Right renal pelvis (tissue), 4 donors: ENCODE measurements at places on chromosomes 1 and 21.

DNA sequence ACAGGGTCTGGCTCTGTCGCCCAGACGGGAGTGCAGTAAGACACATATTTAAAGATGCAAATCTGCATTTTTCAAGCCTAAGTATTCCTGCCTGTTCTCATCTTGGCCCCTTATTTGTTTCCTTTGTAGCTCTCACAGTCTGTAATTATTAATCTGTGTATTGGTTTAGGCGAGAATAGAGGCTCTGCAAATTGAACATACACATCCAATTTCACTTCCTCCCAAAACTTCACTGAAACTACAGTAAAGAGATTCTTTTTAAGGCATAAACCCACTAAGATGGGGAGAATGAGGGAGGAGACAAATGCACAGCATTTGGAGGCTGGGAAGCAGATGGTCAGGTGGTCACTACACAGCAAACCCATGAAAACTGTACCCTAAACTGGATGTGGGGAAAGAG lies 21.0 kb downstream of the HMGN2 start:
- no peak for DNase-seq

DNA sequence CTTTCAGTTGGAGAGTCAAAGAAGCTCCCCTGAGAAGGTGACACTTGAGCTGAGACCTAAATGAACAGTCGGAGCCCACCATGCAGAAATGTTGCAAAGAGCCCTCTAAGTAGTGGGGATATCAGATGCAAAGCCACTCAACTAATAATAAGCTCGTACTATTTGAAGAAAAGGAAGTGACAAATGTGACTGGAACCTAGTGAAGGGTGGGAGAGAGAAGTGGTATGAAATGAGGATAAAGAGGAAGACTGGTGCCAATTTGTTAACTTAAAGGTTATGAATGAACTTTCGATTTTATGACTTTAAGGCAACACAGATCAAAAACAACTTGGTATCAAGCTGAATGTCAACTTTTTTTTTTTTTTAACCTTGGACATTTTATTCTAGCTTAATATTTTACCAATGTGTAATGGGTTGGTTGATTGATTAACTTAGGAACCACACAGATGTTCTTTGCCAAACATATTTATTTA lies 14.7 kb downstream of the LYPLAL1 start:
- no peak for DNase-seq

DNA sequence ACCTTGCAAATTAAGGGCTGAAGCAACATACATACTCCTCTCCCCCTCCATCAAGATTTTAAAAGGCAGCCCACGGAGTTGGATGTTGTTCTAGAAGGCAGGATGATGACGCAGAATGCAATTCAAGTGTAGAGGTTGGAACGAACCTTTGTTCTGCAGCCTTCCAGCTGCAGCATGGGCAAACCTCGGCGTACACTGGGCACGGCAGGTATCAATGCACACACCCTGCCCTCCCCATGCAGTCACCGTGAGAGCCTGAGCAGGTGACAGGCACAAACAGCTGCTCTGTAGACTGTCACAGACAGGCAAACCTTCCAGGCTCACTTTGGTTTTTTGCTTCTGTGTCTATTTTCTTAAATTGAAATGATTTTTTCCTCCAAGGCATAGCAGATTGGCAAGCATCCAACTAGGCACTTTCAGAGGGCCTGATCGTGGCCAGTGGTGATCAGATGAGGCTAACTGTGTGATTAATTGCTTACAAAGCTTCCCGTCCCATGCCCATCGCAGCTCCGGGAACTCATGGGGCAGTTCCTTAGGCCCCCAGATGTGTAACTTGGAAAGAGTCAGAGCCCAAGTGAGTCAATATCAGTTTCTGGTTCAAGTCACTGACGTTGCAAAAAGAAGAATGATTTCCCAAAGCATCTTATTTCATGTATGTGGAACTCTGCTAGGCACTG lies 82.3 kb downstream of the ITPKB start:
- DNase-seq: no peak

DNA sequence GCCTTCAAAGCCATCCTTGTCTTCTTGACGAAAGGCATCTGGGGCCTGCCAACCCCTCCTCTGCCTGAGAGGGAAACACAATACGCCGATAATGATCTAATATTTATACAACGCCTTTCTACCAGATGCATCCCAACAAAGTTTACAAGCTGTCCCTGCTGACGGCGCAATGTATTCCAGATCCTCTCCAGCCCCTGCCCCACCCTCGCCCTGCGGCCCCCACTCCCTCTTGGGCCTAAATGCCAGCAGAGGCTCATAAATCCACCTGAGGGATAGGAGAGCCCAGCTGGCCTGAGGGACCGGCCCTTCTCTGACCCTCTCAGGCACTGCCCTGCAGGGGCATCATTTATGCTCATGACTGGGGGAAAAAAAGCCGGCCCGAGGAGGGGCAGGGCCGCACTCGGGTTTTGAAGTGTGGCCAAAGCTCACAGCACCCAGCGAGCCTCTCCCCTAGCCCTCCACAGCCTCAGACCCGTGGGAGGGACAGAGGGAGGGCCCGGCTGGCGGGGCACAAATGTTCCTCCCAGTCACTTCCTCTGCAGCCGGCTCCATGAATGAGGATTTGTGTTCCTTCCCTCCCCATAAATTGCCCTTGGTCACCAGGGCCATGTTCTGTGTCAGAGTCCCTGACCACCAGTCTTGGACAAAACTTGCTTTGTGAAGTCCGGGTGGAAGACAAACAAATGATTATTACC lies 140.3 kb downstream of the FOXD2 start:
- DNase-seq: peak; percentile 63

GRCh38 chr1:101410048-101410878 lies 173.4 kb downstream of the S1PR1 start:
- no peak for DNase-seq

GRCh38 chr1:152034654-152035538 lies 1.9 kb downstream of the S100A11 start:
- DNase-seq: no peak

- no peak for DNase-seq
Observed at GRCh38 chr1:86146566-86146965, 10.0 kb downstream of the COL24A1 start.

DNA sequence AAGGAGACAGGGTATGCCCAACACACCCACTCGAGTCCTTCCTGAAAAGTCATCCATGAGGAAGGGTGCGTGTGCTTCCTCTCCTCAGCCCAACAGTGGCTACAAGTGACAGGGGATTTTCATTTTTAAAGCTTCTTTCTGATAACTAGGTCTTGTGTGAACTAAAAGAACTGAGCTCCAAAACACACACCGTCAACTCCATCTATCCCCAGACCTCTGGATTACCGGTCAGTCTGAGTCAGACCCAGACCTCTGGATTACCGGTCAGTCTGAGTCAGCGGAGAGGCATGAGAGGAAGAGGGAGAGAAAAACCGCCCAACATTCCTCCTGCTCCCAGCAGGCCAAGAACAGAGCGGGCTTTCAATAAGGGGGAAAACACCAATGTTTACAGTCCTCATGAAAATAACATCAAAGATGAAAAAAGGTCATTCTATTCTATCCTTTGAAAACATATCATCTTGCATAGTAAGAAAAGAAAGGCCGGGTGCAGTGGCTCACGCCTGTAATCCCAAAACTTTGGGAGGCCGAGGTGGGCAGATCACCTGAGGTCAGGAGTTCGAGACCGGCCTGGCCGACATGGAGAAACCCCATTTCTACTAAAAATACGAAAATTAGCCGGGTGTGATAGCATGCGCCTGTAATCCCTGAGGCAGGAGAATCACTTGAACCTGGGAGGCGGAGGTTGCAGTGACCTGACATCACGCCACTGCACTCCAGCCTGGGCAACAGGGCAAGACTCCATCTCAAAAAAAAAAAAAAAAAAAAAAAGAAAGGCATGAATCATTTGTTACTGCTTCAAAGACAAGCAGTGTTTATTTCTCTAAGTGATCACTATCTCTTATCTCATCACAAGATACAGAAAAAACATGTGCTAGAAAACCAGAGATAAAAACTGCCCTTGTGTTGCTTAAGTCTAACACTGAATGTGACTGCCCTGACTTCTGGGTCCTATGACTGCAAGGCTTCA lies 3.4 kb downstream of the PTTG1IP start:
- no peak for DNase-seq

DNA sequence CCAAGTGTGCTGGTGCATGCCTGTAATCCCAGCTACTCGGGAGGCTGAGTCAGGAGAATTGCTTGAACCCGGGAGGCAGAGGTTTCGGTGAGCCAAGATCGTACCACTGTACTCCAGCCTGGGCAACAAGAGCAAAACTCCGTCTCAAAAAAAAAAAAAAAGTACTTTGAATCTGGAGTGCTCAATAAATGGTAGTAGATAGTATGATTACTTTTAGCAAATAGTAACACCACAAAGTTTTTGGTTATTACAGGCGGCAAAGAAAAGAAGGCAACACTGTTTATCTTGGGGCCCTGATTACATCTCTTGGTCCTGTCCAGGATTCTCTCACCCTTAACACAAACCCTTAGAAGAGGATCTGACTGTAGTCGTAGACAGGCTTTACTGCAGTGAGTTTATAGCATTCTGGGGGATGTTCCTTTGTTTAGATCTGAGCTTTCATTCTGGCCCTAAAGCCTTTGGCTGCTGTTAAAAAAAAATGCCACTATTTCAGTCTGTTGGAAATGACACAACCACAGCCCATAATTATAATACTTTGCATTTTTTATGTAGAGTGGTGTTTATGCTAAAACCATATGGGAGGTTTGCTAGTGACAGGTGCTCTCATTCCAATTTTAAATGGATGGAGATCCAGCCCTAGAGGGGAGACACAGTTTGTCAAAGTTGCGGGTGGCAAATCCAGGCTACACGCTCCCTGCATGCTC lies 79.7 kb upstream of the SLC2A1 start:
- DNase-seq: no peak

DNA sequence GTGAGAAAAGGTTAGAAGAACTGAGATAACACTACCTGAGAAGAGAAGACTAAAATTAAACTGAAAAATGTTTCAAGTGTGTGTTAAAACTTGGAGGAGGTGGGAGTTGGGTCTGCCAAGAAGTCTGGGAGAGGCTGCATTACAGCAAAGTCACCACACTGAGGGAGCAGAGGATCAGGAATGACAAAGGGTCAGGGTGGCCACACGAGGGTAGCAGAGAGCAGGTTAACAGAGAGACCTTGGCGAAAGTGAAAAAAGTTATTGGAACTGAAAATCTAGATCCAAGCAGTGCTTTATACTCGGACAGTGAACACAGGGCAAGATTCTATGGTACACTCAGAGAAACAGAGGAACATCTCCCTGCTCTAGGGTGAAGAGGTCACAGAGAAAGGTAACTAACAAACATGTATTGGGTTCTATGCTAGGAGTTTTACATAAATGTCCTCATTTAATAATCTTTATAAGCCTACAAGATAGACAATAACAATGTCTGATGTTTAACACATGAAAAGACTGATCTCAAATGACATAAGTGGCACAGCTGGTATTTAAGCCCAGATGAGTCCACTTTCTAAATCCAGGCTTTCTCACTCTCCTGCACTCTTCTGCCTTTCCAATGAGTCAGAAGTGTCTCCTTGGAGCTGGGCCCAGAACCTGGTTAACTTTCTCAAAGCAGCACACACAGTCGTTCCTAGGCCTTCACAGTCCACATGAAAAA lies 10.3 kb upstream of the CADM3 start:
- peak; percentile 40 for DNase-seq

- no peak for DNase-seq
Observed at GRCh38 chr1:209800984-209801834, 4.7 kb downstream of the IRF6 start.

DNA sequence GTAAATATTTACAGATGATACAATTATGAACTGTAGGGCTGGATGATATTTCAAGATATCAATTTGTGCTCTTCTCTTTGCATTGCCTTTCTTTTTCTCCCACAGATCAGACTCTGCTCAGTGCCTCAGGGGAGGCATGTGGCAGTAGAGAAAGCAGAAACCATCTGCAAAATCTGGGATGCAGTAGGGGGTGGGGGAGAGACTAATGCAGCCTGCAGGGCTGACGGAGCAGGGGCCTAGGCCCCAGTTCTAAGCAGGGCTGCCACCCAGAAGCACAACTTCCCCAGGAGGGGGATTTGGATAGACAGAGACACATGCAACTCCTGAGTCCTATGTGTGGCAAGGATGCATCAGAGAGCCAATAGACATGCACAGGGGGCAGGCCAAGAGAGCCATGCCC lies 511.6 kb downstream of the SMYD3 start:
- no peak for DNase-seq

DNA sequence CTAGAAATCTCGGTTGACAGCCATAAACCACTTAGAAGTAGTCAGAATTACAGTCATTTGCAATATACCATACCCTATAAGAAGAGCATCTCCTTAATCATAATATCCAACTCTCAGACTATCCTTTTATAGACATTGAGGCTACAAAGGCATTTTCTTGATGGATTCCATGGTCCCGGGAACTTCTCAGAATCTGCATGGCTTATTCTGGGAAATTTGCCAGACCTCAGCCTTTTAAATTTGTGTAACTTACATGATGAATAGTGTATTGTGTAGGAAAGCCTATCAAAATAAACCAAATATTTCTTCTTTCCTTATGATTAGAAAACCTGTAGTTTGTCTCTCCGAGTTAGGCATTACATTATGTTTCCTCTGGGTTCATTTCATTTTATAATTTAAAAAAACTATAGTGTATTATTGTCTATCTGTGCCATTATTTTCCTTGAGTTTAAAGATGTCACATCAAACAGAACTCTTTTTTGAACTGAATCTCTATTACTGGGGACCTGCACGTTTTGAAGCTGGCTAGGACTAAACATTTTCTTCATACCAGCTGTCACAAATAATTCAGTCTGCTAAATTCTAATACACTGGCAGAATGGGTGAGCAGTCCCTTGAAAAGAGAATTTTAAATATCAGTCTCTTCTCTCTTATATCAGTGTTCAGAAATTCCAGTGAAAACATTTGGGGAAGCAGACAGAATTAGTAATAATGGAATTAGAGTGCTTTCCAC lies 102.9 kb downstream of the GABPA start:
- DNase-seq: peak; percentile 55

DNA sequence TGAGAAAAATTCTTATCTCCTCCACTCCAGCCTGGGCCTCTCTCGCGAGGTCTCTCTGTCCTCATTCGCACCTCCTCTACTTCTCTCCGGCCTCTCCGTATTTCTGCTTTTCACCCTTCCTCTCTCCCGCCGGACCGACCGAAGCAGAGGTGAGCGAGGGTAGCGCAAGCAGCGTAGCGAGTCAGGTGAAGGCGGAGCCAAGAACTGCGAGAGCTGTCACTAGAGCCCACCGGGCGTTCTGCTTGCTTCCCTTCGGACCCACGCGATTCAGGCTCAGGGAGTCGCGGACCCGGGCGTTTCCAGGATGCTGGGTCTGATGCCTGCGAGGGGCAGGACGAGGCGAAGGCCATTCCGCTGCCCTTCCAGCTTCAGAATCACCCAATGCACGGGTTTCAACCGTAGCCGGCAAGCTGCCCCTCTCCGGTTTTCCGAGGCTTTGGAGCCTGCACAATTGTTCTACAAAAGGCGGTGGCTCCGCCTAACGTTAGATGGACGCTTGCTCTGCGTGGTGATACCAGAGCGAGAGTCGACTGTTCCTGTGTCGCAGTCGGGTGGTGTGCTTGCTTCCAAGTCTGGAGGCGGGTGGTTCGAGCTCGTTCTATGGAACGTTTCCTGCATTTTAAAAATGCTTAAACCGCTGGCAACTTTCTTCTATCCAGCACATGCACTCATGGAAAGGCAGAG lies 310.2 kb downstream of the FAM72C start:
- DNase-seq: no peak

GRCh38 chr1:45802343-45803298 lies 791 bp upstream of the MAST2 start:
- no peak for DNase-seq

- no peak for DNase-seq
Observed at GRCh38 chr1:150678988-150679387, 18.0 kb downstream of the GOLPH3L start.
